CD4-positive, alpha-beta T cell treated with Interleukin-12 subunit alpha and Interleukin-12 subunit beta, for 1 hour (primary cell): ENCODE measurements at places on chromosomes 5 and 9.
A peak's percentile ranks its signal among the peaks of the same experiment; 100 is the strongest.

DNA sequence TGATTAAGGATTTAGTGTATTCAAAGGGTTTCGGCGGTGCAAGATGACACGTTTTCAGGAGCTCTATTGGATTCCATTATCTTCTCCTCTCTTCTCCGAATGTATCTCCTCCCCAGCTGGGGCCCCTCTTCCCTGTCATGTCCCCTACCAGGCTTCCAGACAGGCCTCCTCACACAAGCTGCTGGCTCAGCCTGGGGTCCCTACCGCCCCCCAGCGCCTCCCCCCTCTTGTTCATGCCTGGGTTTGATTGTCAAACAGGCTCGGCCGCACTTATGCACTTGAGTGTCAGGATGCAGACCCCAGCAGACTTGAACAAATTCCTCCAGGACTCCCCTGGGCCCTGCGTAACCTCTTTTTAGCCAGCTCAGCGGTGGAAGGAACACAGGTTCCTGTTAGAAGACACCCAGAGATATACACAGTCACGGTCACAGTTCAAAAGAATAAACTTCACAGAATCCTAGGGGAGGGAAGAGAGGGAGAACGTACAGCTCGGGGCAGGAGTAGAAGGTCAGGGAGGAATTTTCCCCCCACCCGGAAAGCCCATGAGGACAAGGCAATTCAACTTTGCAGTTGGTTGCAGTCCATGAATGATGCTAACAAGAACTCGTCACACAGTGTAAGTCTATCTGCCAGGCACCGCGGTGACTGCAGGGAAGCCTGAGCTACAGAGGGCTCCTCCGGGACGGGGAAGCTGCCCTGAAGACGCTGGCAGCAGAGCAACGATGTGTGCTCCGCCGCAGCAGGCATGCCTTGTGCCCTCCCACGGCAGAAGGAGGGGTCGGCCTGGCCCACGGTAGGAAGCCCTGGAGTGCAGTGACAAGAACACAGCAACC, 560.0 kb downstream of the BNC2 start:
- no peak for DNase-seq

- DNase-seq: no peak
These were observed 9.4 kb downstream of the BTNL8 start for GRCh38 chr5:180908400-180908799.

DNA sequence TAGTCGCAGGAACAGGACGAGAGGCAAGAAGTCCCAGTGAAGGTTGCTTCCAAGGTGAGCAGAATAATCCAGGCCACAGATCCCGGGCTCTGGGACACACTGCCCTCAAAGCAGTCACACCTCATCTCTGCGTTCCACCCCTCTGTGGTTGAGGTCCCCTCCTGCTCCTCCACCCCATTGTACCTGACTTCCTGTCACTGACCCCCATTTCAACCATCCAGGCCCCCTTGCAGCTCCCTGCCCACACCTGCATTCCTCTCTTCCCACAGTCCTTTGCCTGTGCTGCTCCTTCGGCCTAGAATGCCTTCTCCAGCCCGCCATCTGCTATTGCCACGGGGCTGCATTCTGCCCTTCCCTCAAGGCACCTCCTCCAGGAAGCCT, 73.5 kb downstream of the PAX5 start:
- no peak for DNase-seq

GRCh38 chr5:55544341-55544740, 9.6 kb upstream of the PLPP1 start:
- no peak for DNase-seq

- no peak for DNase-seq
These were observed 280.2 kb downstream of the CDK5RAP2 start for GRCh38 chr9:120299785-120300184.

DNA sequence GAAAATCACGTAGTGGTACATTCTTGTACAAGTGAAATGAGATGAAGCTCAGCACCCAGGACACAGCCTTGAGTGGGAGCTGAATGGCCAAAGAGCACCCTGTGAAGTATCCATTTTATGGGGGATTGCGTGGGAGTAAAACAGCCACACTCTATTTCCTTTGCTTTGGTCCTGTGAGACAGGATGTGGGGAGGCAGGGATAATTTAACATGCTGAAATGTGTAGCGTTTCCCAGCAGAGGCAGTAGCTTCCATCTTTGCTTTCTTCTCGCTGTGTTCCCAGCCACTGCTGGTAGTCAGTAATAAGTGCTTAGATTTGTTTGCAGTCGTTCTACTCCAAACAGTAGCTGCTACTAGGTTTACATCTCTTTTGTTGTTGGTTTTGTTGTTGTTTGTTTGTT, 4.4 kb downstream of the IL31RA start:
- DNase-seq: peak; percentile 2

DNA sequence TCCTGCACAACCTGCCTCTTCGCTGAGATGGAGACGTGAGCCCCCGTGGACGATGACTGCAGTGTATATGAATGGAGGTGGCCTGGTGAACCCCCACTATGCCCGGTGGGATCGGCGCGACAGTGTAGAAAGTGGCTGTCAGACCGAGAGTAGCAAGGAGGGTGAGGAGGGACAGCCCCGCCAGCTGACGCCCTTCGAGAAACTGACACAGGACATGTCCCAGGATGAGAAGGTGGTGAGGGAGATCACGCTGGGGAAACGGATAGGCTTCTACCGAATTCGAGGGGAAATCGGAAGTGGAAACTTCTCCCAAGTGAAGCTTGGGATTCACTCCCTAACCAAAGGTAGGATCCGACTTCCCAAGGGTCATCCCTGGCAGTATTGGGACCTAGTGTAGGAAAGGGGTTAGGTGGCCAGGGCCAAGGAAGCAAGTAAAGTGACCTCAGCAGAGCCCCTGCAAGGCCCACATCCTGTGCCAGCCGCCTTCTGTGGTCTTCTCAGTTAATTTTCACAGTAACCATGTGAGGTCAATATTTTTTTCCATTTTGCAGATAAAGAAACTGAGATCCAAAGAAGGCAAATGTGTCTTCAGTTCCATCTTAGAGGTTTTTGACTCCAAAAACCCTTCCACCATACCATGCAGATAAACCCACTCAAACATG, 53.8 kb downstream of the NIM1K start:
- DNase-seq: no peak

DNA sequence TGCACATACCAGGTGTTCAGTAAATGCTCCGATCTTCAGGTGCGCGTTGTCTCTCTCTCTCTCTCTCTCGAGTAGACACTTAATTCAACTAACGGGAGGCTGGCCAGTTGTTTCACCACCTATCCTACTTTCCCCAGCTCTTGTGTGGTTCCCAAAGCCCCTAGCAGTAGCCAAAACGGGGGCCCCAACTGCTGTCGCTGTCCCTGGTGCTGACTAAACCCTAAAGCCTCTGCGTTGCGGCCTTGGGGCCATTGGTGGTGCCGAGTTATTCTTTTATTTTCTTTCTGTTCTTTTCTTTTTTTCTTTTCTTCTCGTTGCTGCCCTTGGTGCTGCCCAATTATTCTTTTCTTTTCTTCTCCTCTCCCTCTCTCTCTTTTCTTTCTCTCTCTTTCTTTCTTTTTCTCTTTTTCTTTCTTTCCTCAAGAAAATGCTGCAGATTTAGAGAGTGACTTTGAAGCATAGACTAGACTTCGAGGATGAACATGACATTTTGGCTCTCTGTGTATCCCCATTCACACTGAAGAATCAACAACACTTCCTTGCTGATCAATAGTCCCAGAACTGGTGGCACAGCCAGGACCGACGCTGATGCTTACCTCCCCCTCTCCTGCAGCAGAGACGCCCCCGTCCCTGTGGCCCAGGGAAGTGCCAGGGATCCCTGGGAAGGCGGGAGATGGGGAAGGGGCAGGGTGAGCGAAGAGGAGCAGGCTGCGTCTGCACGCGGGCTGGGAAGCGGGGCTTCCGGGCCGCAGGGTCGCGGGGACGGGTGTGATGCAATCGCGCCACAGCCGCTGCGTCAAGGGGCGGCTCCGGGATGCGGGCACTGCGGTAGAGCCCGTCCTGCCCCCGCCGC, at the start of gene FBLL1:
FBLL1 (plus strand) TSS at position 785 of the 853 bp plus-strand sequence. CDS start 200 bp downstream, outside the sequence.
- peak; percentile 4 for DNase-seq

- DNase-seq: peak; percentile 38
These were observed 72.6 kb downstream of the GPBP1 start for GRCh38 chr5:57246426-57246825.

- DNase-seq: peak; percentile 23
These were observed 4.9 kb downstream of the AK6 start for GRCh38 chr5:69364414-69364813.

GRCh38 chr5:170587808-170588207, 84.0 kb downstream of the KCNIP1 start:
- no peak for DNase-seq

DNA sequence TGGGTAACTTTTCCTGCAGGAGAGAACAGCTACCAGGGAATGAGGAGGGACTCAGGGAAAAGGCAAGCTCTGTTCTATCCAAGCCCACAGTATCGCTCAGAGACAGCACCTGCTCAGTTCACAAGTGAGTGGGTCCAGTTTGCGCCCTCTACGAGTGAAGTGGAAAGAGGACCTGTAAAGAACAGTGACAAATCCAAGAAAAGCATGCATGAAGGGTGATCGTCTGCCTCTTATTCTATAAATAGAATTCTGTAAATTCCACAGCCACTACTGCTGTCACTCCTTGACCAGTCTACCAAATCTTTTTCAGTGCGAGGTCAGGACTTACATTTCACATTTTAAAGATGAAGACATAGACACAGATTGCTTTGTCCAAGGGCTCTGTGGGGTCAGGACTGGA, 117.5 kb downstream of the ENTREP1 start:
- DNase-seq: no peak

- DNase-seq: peak; percentile 6
These were observed 122.5 kb upstream of the RASGRF2 start for GRCh38 chr5:80837679-80838078.

DNA sequence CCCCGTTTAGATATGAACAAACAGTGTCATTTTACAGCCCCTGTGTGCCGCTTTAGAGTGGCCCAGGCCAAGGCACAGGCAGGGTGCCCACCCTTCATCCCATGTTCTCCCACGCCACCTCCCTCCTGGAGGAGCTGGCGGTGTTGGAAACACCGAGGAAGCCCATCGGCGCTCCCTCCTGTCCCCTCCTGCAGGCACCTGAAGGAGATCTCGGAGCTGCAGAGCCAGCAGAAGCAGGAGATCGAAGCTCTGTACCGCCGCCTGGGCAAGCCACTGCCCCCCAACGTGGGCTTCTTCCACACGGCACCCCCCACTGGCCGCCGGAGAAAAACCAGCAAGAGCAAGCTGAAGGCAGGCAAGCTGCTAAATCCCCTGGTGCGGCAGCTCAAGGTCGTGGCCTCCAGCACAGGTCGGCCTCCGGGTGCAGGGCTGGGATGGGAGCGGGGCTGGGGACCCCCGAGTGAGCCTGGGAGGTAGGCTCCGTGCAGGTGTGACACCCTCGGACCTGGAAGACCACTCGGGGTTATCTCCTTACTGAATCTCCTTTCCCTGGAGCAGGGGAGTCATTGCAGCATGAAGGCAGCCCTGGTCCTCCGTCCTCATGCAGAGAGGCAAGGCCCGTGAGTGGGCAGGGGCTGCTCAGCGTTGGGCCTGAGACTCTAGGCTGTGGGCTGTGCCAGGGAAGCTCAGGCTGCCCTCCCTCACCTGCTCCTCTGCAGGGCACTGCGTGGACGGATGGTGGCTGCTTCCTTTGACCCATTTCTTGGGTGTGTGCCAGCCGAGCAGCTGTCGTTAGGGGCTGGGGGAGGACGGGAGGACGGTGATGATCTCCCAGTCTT, 113.9 kb downstream of the WNK2 start:
- DNase-seq: no peak

DNA sequence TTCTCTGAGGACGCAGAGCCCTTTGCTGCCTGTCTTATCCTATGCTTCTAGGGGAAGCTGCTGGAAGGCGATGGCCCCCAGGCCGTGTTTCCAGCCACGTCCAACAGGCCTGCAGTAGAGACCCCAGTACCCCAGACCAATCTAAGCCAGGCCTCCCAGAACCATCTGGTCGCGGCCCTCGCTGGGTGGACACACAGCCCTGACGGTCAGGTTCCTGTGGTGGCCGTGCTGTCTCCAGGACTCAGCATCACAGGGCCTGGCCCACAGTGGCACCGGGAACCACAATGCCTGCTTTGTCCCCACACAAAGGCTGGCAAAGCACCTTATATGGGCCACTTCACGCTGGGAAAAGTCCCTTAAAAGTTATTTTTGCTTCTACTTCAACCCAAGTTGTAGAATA, 44.5 kb downstream of the SEMA4D start:
- DNase-seq: no peak

GRCh38 chr9:133681658-133682306, 45.6 kb downstream of the DBH start:
- DNase-seq: no peak

- DNase-seq: no peak
These were observed 382.9 kb downstream of the MAN2A1 start for GRCh38 chr5:110072651-110073050.

GRCh38 chr5:160311491-160312133, 752 bp downstream of the CCNJL start:
- DNase-seq: no peak

- no peak for DNase-seq
These were observed 78.4 kb upstream of the ATP10B start for GRCh38 chr5:160930406-160930805.

DNA sequence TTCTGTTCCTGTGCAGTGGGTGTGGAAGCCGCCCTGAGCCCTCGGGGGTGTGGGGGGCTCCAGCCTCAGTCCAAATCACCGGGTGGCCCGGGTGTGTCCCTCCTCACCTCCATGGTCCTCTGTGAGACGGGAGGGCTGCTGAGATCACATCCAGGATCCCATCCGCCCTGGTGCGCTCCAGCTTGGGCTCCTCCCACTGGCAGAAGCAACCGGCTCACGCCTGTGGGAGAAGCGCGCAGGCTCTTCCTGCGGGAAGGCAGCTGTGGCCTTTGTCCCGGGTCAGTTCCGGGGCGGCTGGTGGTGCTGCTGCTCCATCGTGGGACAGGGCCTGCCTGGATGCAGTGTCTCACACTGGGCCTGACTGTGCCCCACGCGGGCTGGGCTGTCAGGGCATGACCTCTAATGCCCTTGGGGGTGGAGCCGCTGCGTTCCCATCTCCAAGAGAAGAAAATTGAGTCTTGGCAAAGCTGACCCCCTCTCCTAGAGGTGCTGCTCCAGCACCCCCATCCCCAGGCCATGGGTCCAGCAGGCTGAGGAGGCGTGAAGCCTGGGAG, 18.5 kb downstream of the OLFM1 start:
- DNase-seq: no peak

DNA sequence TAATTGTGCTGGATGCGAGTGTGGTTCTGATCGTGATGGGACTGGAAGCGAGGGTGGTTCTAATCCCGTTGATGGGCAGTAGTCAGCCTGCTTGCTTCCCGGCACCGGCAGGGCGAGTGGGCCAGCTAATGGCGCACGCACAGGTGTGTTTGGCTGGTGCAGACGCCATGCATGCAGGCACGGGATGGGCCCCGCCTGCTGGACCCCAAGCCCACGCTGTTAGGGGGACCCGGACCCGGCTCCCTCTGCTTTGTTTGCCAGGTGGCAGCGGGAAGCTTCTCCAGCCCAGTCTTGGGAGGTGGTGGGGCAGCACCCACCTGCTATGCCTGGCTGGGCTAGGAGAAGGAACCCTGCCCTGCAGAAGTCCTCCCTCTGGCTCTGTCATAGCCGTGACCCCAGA, 70.3 kb downstream of the VAV2 start:
- DNase-seq: no peak
